ENCODE measurements at places on chromosomes 13 and 19.

GRCh38 chr13:48493066-48493765 lies 39.7 kb downstream of the RCBTB2 start:
- no peak for DNase-seq

DNA sequence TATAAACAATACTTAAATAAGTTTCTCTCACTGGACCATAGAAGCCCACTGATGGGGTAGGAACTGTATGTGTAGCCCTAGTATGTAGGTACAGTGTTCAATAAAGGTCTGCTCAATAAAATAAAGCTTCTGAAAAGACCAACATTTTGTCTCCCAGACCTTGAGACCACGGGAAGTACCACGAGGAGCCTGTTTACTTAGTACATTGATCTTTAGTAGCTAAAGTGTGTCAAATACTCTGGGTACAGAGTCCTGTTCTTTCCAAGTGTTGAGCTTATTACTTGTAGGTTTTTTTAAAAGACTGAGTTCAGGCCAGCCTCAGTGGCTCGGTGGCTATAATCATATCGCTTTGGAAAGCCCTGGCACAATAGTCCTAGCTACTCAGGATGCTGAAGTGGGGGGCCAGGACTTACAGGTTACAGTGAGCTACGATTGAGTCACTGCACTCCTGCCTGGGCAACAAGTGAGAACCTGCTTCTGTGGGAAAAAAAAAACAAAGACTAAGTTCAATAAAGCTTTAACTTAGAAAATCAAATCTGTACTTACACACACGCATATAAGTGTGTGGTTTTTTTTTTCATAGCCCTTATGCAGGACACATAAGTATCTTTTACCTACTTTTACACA lies 3.4 kb downstream of the MTRF1 start:
- DNase-seq = no peak

GRCh38 chr13:112791663-112792440 lies 102.0 kb downstream of the ATP11A start:
- no peak for DNase-seq

GRCh38 chr13:36706755-36707154 lies 32.9 kb downstream of the SERTM1 start:
- no peak for DNase-seq

DNA sequence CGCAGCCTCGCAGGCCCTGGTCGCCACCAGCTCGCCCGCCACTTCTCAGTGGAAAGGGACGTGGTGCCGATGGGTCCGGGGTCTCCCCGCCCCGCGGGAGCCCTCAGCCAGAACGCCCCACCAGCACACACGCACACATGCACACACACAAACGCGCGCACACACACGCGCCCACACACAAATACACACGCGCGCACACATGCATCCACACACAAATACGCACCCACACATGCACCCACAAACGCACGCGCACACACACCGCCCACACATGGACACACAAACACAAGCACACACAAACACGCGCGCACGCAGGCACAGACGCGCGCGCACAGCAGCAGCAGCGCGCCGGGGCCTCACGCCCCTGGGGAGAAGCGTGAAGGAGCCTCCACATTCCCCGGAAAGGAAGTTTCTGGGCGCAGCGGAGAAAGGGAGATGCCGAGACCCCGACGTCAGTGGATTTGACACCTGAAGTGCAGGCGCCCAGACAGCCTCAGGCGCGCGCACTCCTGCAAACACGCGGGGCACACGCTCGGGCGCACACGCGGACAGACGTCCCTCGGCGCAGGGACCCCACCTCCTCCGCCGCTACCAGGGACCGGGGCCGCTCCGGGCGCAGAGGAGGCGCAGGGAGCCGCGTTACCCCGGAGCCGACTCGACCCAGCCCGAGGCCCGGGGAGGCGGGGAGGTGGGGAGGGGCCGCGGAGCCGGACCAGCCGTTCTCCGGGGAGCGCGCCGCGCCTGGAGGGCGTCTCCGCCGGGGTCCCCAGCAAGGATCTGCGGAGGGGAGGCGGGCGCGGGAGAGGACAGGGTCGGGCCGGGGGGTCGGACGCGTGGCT lies 622 bp downstream of the RASA3 start:
- no peak for DNase-seq

GRCh38 chr19:40116075-40116474 lies 25.3 kb upstream of the ZNF780A start:
- no peak for DNase-seq

GRCh38 chr13:114136576-114136975 lies 4.2 kb upstream of the RASA3 start:
- no peak for DNase-seq

DNA sequence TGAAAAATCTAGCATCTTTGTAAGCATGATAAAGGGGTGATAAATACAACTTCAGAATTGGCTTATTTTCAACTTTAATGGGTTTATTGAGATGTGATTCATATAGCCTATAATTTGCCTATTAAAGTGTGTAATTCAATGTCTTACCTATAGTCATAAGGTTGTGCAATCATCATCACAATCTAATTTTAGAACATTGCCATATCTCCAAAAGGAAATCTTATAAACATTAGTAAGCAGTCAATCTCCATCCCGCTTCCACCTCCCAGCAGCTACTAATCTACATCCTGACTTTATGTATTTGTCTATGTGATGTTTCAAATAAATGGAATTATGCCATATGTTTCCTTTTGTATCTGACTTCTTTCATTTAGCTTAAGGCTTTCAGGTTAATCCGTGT lies 145.2 kb upstream of the KLHL1 start:
- DNase-seq = no peak

DNA sequence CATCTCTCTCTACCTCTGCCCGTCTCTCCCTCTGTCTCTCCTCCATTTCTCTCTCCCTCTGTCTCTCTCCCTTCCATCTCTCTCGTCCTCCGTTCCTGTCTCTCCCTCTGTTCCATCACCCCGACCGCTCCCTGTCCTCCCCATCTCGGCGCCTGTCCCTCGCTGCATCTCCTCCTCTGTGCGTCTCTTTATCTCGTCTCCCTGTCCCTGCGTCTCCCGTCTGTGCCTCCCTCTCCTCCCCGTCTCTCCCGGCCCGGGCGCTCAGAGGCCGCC lies 4.6 kb downstream of the GRIN2D start:
- no peak for DNase-seq

GRCh38 chr13:88800505-88800904 lies 1129.3 kb downstream of the SLITRK5 start:
- no peak for DNase-seq

DNA sequence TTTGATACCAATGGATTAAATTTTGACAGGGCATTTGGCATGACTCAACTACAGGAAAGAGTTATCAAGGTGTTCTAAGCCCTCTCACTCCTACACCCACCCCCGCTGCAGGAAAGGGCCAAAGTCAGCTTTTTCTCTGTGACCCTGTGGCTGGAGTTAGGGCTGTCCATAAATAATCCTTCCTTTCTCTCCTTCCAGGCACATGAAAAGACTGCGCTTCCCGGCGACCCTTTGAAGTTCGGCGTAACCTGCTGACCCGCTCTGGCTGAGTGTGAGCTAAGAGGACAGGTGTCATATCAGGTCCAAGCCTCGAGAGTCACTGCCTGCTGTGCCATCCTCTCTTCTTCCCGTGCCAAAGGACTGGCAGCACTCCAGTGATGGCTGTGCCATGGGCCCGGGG lies 25.6 kb downstream of the ZNF114 start:
- no peak for DNase-seq

DNA sequence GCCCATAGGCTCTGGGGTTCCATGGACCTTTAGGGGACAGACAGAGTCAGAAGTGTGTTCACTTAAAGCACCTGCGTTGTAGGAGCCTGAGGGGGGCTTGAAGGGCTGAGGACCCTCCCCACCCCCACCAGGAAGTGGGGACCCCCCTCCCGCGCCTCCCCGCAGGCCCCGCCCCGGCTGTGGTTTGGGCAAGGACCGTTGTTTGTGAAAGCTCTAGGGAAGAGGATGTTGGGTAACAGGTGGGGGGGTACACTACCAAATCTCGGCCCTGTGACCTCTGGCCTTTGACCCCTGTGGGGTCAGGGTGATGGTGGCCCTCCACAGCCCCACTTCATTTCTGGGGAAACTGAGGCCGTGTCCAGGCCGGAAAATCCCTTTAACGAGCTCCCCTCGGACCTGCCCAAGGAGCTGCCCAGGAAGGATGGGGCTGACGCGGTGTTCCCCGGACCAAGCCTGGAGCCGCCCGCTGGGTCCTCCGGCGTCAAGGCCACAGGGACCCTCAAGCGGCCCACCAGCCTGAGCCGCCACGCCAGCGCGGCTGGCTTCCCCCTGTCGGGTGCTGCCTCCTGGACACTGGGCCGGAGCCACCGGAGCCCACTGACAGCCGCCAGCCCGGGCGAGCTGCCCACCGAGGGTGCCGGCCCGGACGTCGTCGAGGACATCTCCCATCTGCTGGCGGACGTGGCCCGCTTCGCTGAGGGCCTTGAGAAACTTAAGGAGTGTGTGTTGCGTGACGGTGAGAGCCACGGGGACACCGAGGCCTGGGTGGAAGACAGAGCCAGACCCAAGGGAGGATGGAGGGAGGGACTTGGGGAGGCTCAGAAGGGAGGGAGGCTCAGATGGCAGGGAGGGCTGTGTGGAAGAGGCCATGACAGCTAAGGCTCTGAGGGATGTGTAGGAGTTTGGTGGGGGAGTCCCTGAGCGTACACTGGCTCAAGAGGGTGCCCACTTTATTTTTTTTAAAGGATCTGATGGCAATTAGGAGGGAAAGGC lies 1.3 kb downstream of the ARHGAP45 start:
- DNase-seq = no peak

- no peak for DNase-seq
These were observed 16.4 kb upstream of the GARRE1 start for GRCh38 chr19:34237939-34238338.

DNA sequence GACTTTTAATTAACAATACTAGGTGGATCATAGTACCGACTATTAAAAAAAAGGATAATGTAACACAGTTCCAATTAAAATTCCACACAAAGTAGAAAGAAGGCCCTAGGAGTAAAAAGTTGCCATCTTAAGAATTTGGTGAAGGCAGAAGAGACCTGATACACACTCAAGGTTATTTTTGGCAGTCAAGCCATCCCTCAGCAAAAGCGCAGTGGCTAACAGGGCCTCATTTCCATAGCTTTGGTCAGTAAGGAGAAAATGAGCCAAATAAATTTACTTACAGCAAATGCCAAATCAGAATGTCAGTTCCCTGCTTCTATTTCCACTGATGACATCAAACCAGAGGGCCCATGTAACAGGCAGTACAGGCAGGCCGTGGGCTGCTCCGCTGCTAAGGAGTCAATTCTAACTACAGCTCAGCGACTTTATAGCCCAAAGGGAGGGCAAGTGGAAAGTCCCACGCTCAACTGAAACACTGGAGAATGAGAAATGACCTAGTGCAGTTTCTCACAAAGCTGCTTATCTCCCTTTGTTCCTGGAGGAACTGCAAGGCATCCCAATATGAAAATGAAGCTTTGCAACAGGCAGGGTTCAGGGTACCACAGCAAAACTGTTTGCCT lies 6.3 kb downstream of the ARGLU1 start:
- no peak for DNase-seq

Measured in NCI-H748 treated with DMSO at 0.1 percent for 48 hours (cell line).